ENCODE measurements at places on chromosomes 7 and 10.

GRCh38 chr10:71103961-71104360 is 108.4 kb upstream of the UNC5B start:
- DNase-seq, result no peak

DNA sequence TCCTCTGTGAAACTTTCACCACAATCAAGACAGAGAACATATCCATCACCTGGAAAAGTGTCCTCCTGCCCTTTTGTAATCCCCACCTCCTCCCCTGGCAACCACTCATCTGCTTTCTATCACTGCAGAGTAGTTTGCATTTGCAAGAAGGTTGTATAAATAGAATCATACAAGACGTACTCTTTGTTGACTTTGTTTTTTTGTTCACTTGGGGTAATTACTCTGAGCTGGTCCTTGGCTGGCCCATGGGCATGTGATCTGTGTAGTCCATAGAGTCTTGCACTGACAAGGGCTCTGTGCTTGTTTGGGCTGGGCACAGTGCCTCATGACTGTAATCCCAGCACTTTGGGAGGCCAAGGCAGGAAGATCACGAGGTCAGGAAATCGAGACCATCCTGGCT is 7.8 kb upstream of the HACD1 start:
- DNase-seq, result no peak

GRCh38 chr7:17690030-17690429 is 250.3 kb downstream of the SNX13 start:
- no peak for DNase-seq

- no peak for DNase-seq
Observed at GRCh38 chr7:77209479-77210139, 10.0 kb upstream of the FGL2 start.

DNA sequence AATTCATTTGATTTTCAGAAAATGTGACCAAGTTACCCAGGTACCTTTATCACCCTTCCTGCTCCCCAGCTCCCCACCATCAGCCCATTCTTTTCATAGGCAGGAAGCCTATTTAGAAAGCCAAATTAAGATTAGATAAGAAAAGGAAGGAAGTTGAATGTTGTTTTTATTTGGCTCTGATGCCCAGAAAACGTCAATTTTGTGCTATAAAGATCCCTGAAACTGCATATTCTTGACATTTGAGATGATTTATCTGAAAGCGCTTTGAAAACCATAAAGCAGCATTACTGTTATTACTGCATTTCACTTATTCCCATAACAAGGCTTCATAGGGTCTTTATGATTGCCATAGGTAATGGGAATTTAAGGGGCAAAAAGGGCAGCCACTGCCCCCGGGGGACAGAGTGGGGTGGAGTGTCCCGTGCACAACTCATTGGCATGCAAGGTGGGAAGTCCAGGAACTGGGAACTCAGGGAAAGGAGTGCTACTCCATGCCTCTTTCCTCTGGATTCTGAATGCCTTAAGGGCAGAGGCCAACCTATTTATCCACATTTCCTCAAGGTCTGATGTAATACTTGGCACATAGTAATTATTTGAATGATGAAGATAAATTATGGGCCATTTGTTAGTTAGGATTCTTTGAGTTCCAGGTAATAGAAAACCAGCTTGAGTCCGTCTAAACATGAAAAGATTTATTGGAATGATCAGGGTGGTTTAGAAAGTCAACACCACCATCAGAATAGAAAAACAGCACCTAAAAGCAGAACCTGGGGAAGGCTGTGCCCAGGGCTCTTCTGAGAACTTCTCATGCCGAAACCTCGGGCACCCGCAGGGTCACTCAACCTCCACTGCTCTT is 100.6 kb upstream of the ELMO1 start:
- no peak for DNase-seq

- no peak for DNase-seq
Observed at GRCh38 chr10:124704428-124705380, 39.5 kb downstream of the FAM53B start.

DNA sequence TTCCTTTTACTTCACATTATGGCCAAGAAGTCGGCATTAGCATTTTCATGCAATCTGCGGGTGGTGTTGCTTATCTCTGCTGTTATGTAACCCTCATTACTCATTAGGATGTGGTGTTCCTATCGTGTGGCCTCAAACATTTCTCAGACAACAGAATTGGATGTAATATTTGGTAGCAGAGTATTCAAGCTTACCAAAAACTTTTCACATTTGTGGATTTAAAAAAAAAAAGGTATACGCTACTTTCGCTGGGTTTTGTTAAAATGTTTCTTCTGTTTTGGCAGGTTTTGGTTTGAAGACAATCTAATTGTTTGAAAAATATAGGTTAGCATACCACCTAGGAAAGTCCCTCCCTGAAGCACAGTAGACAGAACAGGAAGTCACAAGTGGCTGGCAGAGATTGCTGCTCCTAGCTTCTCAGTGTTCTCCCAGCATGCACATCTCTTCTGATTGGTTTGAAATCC is 128.8 kb downstream of the GATA3 start:
- no peak for DNase-seq

DNA sequence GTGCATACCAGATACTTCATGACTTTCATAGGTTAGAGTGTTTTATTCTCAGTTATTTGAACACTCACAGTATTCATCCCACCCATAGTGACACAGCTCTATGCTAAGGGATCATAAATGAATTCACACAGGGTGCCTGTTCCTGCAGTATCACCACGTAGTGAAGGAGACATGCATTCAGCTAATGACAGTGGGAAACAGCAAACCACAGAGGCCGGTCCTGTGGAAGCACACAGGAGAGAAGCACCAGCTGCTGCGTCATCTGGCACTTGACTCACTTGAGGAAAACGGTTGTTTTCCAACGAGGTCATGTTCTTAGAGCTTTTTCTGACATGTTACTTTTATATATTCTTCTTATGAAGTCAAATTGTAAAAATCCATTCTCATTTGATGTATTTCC is 73.0 kb downstream of the UBE3C start:
- no peak for DNase-seq

DNA sequence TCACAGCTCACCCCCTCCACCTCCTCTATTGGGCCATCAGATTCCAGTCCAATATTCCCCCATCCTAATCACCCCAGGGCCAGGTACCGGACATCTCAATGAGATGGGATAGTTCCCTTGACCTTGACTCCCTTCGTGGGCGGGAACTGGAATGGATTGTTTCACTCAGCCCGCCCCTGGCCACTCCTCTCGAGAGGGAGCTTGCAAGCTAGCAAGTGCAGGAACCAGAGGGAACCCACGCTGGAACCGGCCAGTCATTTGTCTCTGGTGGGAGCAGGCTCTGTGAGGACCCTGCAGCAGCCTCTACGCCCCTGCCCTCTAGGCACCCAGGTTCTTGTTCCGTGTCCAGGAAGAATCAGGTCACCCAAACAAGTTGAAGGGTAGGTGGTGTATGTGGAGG is 11.0 kb upstream of the RADIL start:
- DNase-seq, result no peak

GRCh38 chr7:25454020-25454419 is 225.7 kb upstream of the NPVF start:
- no peak for DNase-seq

DNA sequence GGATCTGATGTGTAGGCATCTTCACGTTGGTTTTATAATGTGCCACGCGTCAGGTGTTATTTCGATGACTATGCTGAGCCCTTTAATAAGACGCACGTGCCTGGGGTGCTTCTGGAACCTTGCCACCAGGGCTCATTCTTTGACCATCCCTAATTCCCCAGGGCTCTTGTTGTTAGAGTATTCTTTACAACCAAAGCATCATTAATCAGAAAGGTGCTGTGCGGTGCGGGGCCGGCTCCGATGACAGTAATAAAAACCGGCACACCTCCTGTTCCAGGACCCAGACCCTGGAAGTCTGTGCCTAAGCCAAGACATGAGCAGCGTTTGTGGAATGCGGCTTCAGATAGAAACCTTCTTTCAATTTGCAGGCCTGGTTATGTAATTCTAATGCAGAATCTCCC is 58.4 kb downstream of the MGMT start:
- DNase-seq, result no peak

DNA sequence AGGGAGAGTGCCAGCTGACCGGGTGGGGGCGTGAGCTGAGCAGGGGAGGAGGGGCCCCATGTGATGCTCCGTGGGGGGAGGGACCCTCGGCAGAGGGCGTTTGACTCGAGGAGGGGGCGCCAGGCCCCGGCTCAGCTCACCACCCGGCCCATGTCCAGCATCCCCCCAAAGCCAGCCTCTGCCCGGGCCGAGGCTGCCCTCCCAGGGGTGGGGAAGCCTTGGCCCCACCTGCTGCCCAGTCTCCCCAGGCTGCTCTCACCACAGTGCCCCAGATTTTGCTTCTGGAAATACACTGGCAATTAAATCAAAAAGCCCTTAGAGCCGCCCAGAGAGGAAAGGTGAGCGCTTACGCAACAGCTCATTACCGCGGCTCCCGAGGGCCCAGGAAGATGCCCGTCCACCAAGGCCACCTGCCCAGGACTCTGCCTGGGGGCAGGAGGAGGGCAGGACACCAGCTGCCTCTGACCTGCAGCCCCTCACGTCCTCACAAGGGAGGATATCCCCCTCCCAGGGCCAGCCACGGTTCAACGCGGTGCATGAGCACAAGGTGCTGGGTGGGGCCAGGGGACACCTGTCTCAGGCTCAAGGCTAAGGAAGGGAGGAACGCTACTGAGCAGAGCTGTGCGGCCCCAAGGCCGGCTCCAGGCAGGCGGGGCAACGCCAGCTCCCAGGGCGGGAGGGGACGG is 70.0 kb upstream of the INPP5A start:
- no peak for DNase-seq

DNA sequence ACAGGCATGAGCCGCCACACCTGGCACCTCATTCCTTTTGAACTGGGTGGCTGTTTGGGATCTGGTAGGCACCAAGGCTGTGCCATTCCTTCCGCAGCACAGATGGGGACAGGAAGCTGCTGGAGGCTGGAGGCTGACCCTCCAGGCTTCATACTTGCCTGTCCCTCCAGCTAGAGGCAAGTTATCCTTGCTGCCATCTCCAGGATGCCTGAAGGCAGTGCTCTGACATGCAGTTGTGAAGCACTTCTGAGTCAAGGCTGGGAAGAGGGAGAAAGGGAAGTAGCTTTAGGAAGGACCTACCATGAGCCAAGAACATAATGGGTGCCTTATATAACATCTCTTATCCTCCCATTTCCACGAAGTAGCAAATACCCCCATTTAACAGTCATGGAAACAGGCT is 9.5 kb downstream of the MARVELD1 start:
- DNase-seq, result no peak

- no peak for DNase-seq
Observed at GRCh38 chr7:106720641-106721040, 59.7 kb upstream of the CCDC71L start.

GRCh38 chr7:147079083-147079482 is 962.5 kb downstream of the CNTNAP2 start:
- DNase-seq, result no peak

DNA sequence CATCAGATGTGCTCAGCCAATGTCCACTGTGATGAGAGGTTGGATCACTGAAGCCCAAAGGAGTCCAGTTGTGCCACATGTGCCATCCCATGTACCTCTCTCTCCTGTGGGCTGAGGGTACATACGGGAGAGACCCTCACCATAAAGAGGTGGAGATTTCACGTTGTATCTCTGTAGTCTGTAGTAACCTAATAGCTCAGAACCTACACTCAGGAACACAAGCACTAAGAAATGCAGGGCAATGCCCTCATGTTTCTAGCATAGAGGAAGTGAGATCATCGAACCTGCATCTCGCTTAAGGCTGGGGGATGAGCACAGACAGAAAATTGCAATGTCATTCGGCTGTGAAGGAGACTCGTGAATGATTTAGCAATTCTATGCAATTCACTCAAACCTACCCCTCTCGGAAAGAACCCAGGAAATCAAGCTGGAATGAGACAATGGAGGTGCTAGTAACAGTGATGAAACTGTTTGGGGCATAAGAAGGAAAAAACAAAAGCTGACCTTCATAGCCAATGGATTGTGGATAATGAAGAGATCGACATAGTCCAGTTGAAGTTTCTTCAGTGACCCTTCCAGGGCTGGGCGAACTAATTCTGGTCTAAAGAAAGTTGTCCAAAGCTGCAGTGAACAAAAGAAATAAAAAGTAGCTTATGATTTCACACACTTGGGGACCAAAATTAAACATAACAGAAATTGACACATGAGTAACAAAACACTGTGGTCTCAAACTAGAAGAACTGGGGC is 80.3 kb upstream of the UCN3 start:
- no peak for DNase-seq

DNA sequence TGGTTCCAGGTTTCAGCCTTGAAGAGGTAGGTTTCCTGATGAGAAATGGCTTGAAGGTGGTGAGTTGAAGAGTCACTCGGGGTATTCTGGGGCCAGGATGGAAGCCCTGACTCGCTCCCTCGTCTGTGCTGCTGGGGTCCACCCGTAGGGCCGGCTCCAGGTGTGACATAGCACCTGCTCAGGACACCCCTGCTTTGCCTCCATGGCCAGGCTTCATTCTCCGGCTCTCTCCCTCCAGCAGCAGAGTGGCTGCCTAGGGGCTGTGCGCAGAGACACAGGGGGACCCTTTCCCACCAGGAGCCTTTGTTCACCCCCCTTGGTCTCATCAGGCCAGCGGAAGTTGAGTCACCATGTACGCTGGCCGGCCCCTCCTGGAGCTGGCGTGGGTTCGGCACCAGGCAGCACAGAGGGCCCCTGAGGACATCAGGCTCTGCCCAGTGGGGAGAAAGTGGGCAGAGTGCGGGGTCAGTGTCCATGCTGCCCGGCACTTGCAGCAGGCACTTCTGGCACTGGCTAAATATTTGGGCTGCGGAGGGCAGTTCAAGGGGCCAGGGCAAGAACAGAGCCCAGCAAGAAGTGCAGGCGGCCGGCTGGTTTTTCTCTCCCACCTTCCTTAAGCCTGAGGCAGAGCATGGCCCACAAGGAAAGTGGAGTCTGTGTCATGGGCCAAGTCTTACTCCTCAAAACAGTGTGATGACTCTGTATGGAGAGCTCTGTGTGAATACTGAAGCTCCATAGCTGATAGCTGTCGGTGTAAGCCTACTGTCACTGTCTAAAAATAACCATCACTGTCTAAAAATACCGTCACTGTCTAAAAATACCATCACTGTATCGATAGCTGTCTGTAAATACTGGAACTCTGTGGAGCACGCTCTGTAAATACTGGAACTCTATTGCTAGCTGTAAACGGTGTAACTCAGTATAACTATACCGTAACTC is 3.7 kb upstream of the PRKAR1B start:
- DNase-seq, result no peak

DNA sequence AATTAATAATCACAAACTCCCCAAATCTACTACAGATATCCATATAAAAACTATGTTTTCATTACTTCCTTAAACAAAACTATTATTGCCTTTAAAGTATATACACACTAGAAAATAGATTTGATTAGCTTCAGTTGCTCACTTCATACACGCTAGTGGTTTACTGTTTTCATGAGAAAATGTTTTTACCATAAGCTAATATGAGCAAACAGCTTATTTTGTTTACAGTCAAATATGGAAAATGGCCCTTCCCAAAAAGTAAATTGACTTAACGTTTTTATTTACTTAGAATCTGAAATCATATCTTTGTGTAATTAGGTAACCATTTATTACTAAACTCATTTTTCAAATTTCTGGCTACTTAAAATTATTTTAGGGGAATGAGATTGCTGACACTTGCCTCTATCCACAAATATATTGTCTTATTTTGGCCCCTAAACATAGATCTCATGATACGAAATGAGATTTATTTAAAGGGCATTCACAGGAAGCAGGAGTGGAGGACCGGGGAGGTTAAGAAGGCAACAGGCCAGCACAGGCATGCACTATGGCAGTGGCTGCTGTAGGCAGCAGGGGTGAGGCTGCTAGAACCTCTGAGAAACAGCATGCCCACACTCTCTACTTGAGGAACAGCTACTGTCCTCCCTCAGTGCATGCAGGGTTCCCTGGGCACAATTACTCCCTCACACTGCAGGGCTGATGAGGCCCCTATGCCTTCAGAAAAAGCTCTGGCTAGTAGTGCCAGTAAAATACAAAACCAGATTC is 29.6 kb upstream of the SOSTDC1 start:
- DNase-seq, result no peak
